ENCODE measurements at places on chromosomes 11 and 22.

DNA sequence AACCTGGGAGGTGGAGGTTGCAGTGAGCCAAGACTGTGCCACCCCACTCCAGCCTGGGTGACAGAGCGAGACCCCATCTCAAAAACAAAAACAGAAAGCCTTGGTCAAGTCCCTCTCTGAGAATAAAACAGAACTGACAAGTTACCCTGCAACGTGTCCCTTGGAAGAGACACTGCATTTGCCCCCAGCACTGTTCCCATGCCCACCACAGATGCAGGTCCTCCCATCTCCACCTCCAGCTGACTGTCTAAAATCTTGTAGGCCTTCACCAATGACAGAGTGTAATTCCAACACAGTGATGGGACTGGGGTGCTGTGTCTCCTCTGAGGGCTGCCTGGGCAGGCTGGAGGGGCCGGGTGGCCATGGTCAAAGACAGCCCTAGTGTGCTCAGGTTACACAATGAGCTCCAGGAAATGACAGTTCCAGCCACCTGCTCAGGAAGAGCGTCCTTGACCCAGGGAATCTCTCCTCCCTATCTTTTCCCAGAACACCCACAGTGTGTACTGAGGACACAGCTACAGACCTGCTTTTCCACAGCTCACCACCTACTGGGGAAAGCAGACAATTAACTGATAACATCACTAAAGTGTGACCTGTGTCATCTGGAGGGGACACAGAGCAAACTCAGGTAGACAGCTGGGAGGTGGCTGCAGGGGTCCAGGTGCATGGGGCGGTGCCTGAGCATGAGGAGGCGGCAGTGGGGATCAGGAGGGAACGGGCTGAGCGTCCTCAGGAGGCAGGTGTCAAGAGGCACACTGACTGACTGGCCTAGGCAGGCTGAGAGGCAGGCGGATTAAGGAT, 56.4 kb downstream of the ARFGAP3 start:
- no peak for DNase-seq

DNA sequence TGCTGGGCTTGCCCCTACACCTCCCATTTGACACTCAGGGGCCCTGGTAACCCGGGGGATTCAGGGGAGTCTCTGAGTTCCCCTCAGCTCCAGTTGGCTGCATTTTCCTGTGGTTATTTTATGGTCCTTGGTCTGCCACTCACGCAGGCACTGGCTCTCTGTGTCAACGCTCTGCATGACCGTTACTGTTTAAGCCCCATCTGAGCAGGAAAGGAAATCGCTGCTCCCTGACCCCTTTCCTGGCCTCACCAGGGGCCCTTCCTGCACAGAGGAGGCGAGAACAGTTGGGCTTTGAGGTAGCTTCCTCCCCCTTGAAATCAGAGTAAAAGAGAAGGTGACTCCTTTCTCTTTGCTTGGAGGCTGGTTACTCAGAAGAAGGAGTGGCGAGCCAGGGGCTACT, 2.4 kb downstream of the C1QTNF4 start:
- DNase-seq: no peak

- peak; percentile 82 for DNase-seq
Observed at GRCh38 chr11:114059278-114059983, at the start of gene ZBTB16. Gene ZBTB16, plus strand, starts transcription at chr11:114059711. Its CDS starts 3,590 bp downstream, at chr11:114063301.

DNA sequence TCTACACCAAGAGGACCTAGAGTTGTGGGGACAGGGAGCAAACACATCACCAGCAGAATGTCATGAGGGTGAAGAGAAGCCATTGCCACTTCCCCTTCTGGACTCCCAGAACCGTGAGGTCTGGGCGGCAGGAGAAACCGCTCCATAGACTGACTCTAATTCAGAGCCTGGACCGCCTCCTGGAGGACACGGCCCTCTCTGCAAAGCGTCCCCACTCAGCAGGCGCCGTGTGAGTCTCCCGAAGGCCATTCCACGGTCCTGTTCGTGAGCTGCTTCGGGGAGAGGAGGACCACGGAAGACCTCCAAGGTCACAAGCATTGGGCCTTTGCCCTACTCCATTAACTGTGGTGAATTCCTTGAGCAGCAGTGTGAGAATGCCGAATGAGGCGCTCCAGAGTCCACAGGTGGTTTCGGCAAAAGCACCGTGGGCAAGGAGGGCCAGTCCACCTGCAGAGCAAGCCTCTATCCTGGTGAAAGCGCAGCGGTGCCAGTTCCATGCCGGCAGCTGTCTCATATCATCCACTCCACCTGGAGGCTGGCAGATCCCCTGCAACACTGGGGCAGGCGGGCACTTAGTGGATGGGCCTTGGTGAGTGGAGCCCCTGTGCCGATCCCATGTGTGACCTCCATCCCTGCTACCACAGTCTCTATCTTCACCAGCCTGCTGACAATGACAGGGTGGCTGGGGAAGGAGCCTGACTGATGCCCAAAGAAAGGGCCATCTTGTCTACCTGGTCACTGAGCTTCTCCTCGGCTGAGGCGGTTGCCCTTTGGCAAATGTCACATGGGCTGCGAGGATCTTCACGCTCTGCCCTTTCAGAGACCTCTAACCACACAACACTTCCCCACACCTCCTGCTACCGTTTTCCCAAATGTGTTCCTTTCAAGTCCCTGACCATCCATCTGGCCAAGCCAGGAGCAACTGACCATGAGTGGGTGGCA, 7.5 kb downstream of the C11orf21 start:
- DNase-seq: peak; percentile 9

GRCh38 chr22:19266547-19267086, 24.9 kb downstream of the CLTCL1 start:
- no peak for DNase-seq

GRCh38 chr22:23548501-23549197, 31.4 kb downstream of the IGLL1 start:
- DNase-seq: no peak

DNA sequence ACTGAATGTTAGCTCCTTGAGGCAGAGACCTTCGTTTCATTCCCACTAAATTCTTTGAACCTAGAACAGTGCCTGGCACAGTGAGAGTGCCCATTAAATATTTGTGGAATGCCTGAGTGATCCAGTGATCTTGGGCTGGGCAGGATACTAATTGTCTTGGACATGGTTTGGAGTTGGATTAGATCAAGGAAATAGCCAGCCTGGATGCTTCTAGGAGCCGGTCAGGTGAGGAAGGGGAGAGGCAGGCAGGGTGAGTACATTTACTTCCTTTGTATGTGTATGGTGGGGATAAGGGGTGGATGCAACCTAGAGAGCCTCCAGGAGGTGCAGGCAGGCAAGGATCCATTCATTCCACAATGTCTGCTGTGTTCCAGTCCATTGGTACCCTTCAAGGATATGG, 3.6 kb downstream of the SREBF2 start:
- DNase-seq: no peak

- DNase-seq: no peak
Observed at GRCh38 chr11:93279851-93280347, 50.6 kb upstream of the DEUP1 start.

- no peak for DNase-seq
Observed at GRCh38 chr11:28026634-28027290, 81.2 kb downstream of the KIF18A start.

GRCh38 chr11:35517481-35517880, 7.9 kb downstream of the PAMR1 start:
- DNase-seq: no peak

DNA sequence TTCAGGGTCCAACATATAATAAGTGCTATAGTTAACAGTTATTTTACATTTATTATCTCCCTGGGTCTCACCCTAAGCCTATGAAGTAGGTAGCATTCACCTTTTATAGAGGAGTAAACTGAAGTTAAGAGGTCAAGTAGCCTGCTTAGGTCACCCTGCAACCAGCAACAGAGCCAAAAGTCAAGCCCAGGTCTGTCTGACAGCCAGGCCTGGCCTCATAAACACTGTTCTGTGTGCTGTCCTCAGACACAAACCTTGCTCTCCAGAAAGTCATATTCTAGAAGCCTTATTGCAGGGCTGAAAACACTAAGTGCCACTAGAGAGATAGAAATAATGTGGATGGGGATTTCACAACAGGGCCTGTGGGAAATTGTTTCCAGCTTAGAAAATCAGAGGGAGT, 59.3 kb downstream of the BDNF start:
- DNase-seq: no peak

- DNase-seq: no peak
Observed at GRCh38 chr11:10247011-10247410, 47.0 kb downstream of the SBF2 start.

DNA sequence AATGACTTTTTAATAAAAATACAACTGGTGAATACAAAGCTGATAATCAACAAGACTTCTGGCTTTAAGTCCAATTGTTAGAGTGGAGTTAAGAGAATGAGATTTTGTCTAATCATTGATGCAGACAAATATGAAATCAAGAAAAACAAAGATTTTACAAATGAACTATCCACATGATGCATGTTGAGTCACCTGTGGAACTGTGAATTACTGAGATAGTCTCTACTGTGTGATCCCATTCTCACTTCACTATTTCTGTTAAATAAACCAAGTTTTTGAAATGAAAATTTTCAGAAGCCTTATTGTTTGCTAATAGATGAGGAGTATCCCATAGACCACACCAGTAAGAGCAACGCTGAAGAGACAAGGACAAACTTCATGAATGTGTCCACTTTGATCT, 8.4 kb upstream of the CTSC start:
- no peak for DNase-seq

GRCh38 chr11:37657645-37658044, 1059.6 kb upstream of the RAG2 start:
- DNase-seq: no peak

DNA sequence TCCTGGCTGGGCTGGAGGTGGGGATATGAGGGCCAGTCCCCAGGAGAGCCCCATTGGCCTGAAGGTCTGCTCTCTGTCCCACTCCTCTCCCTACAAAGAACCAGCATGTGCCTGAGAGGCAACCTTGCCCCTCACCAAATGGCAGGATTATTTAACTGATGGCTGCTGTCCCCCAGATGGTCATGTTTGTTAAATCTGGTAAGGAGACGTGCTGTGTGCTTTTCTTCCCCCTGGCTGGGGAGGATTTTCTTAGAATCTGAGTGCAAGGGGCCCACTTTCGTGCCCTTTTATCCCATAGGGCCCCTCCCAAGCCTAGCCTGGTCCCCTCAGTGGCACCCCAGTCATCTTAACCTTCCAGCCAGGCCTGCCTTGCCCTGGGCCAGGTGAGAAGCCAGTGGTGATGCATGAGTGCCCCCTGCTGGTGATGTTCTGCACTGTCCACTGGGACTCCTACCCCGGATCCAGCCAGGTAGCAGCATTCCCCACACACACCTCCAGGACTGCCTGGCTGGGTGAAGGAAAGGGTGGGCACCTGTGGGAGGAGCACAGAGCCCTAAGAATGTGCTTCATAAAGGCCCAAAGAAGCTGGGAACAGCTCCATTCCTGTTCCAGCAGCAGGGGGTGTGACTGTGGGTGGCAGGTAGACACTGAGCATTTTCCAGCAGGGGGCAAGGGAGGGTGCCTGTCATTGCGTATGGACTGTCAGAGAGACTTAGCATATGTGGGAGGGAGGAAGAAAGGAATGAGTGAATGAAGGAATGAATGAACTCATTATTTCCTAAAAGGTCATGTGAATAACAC, 28.9 kb downstream of the MFNG start:
- DNase-seq: peak; percentile 81

DNA sequence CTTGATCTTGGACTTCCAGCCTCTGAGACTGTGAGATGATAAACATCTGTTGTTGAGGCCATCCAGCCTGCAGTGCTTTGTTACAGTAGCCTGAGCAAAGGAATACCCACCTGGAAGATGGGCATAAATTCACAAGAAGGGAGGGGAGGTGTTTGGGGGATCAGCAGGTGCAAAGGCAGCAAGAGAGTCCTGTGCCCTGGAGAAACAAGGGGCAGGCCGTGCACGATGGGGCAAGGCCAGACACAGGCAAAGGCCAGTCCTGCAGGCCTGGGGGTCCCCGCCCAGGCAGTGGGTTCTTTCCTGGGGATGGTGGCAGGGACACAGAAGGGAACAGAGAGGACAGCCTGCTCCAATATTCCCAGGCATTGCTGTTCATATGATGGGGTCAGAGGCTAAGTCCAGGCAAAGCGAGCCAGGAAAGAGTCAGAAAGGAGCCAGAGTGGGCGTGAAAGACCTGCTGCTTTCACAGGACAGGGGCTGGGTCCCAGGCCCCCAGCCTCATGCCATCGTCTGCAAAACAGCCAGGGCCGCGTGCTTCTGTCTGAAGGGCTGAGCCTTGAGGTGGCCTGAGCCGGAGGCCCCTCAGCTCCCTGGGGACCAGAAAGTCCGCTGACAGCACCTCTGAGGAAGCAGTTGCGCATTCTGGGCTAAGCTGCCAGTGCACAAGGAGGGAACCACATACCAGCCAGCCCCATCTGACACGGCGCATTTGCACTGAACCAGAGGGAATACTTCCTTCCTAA, 48.8 kb downstream of the MYEOV start:
- peak; percentile 6 for DNase-seq

DNA sequence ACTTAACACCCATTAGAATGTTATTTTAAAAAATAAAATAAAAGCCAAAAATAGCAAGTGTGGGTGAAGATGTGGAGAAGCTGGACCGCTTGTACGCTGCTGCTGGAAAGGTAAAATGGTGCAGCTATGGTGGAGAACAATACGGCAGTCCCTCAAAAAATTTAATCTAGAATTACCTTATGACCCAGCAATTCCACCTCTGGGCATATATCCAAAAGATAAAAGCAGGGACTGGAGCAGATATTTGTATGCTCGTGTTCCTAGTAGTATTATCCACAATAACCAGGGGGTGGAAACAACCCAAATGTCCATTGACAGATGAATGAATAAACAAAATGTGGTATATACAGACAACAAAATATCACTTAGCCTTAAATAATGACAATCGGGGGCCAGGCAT, 6.1 kb upstream of the APOA5 start:
- DNase-seq: no peak

DNA sequence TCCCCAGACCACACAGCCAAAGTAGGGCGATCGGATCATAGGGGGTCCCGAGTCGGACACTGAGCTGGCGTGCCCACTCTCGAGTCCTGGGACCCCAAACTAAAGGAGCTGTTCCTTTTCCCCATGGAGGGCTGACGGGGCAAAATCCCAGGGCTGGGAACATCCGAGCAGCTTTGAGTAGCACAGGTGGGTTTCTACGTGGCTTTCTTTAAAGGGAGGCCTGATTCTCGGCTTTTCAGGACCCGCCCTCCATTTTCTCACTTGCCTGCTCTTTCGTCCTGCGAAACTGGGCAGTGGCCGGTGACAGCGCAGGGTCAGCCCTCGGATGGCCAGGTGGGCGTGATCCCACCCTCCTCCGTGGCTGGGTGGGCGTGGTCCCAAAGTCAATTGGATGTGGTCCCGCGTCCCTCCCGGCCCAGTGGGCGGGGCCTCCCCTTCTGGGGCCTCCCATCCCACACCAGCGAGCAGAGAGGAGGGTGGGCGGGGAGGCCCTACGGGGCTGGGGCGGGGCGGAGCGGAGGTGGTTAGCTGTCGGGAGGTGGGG, 17.5 kb upstream of the TXNRD2 start:
- peak; percentile 63 for DNase-seq

DNA sequence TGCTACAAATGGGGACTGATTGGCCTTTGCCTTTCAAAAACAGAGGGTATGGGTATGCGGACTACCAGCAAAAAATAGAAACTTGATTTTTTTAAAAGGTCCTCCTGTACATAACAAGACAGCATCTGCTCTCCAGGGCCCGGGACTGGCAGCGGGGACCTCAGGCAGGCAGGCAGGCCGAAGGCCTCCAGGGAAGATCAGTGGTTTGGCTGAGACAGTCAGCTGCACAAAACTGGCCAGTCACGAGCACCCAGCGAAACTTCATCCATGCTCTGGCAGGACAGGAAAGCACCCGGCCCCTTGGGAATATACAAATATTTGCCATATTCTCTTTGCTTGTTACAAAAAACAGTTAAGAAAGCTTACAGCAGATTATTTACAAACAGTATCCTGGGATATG, 11.0 kb downstream of the RPL27A start:
- DNase-seq: no peak

GRCh38 chr11:79100093-79100910, 340.5 kb downstream of the TENM4 start:
- peak; percentile 16 for DNase-seq

All from mucosa of gallbladder (tissue), 1 donor.